ENCODE measurements at places on chromosomes 5 and 9. TPM values are rescaled to one million over a fixed set of nuclear protein-coding genes. Genes with fewer than 3 reads are reported as not detected.

Gene ANKRD18B
- 4.7 TPM for total RNA-seq

Gene DELE1
- 60.6 TPM for total RNA-seq

Gene ZBED3
- total RNA-seq = 4.7 TPM

Gene IL13
- not detected for total RNA-seq

Gene EQTN
- total RNA-seq = not detected

Gene TSTD2
- 16.4 TPM for total RNA-seq

Gene LCN2
- not detected for total RNA-seq

Gene KIF20A
- 63.7 TPM for total RNA-seq

Gene SLC6A19
- total RNA-seq = not detected

Gene GLRA1
- not detected for total RNA-seq

Gene KIAA0825
- total RNA-seq = 2.8 TPM

Gene LIFR
- 54.9 TPM for total RNA-seq

Gene DNAJC18
- 15.8 TPM for total RNA-seq

Gene CDH9
- total RNA-seq = not detected

Gene INSYN2B
- total RNA-seq = 48.7 TPM

Gene DOCK8
- total RNA-seq = 0.80 TPM

All from thoracic aorta endothelial cell (primary cell).